Cardiac muscle cell (in vitro differentiated cells and primary cell): ENCODE measurements at places on chromosomes 12 and 14. TPM values are rescaled to one million over a fixed set of nuclear protein-coding genes. Genes with fewer than 3 reads are reported as not detected.
A peak's percentile ranks its signal among the peaks of the same experiment; 100 is the strongest.

DNA sequence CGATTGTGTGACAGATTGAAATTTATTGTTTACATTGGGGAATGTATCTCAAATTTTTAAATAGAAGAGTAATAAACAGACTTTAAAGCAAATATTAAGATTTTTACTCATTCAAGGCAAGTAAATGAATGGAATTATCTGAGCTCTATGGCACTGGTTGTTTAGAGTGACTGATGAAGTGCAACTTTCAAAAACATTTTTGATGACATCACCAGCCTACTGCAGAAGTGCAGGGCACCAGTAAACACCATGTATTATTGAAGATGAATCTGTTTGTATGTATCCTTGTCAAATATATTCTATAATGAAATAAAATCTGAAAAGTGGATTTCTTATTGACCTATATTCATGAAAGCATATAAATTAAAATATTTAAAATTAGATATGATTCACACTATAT is 124.0 kb upstream of the EVL start:
- H3K27ac ChIP-seq, result no peak overlapping the region
- no peaks in the 10 kb centered on the region for H3K36me3 ChIP-seq
- no peak for DNase-seq
- peaks cover 2% of the 10 kb centered on the region for H3K27me3 ChIP-seq
- no peak overlapping the region for H3K4me3 ChIP-seq

- no peak overlapping the region for H3K27ac ChIP-seq
- peak; percentile 24 for DNase-seq
- H3K27me3 ChIP-seq, result no peaks in the 10 kb centered on the region
- no peaks in the 10 kb centered on the region for H3K4me1 ChIP-seq
- no peaks in the 10 kb centered on the region for H3K36me3 ChIP-seq
- H3K4me3 ChIP-seq, result no peak overlapping the region
Measured at GRCh38 chr12:13074396-13075117, 28.9 kb downstream of the GSG1 start.

- H3K27ac ChIP-seq, result no peak overlapping the region
- peaks cover 4% of the 10 kb centered on the region for H3K4me1 ChIP-seq
- no peaks in the 10 kb centered on the region for H3K36me3 ChIP-seq
- no peaks in the 10 kb centered on the region for H3K27me3 ChIP-seq
Measured at GRCh38 chr12:92786045-92786444, 83.3 kb downstream of the PLEKHG7 start.

DNA sequence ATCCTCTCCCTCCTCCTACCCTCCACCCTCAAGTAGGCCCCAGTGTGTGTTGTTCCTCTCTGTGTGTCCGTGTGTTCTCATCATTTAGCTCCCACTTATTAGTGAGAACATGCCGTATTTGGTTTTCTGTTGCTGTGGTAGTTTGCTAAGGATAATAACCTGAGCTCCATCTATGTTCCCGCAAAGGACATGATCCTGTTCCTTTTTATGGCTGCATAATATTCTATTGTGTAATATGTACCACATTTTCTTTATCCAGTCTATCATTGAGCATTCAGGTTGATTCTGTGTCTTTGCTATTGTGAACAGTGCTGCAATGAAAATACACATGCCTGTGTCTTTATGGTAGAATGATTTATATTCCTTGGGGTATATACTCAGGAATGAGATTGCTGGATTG is 30.5 kb downstream of the JDP2 start:
- no peaks in the 10 kb centered on the region for H3K36me3 ChIP-seq
- H3K27ac ChIP-seq, result no peak overlapping the region
- no peak for DNase-seq

DNA sequence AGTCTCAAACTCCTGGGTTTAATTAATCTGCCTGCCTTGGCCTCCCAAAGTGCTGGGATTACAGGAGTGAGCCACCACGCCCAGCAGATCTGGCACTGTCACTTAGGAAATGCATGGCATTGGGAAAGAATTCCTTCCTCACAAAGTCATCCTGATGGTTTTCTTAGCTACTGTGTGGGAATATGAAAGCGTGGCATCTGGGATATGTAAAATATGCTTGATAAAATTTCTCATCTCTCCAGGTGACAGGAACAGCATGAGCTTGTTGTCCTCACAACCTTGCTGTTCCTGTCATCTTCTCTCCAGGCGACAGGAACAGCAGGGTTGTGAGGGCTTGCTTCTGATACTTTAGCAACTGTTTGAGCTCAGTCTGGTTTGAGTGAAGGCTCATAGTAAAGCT is 16.1 kb upstream of the AICDA start:
- peaks cover 9% of the 10 kb centered on the region for H3K4me1 ChIP-seq
- H3K4me3 ChIP-seq, result no peak overlapping the region
- DNase-seq, result no peak

RTL1 gene
- total RNA-seq, result 0.04 and 0.15 TPM in 2 replicates
